ENCODE measurements at places on chromosomes 12 and 14. TPM values are rescaled to one million over a fixed set of nuclear protein-coding genes. Genes with fewer than 3 reads are reported as not detected.
A peak's percentile ranks its signal among the peaks of the same experiment; 100 is the strongest.

DNA sequence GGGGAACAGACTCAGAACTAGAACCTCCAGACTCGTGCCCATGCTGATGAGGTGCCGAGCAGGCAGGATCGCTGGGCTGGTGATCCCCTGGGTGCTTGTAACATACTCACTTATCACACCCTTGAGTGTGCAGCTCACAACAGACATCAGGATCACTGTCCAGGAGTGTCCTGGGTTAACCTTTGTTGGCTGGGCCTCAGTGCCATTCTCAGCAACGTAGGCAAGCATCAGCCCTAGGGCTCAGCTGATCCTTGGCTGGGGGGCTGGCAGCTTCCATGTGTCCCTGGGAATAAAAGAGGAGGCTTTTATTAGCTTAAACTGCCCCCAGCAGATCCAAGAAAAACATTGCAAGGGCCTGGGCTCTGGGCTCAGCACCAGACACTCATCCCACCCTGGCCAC is 1.6 kb downstream of the TMEM229B start:
- DNase-seq, result no peak

DNA sequence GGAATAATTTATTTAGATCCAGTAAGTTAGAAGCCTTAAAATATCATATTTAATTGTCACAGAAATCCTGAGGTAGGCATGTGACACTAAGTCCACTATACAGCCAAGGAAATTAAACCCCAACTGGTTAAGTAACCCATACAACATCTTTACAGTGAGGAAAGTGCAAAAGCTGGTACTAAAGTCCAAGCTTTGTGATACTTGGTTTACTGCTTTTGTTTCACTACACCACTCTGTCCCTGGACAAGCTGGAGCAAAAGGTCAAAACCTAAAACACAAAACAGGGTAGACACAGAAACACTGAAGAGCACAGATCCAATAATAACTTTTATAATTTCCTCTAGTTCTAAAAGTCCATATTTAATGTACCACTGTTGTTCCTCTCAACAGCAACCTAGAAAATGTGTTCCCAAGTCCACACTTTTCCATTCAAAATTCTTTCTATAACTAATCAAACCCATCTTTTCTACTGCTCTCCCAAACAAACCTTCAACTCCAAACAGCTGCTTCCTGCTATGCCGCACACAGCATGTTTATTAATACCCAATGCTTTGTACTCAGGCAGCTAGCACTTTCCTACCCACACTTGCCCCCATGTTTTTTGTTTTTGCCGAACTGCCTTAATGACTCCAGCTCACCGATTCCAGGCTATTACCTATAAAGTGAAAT is 90.9 kb downstream of the MED13L start:
- no peak for DNase-seq

- DNase-seq, result no peak
Measured at GRCh38 chr12:81944886-81945285, 185.7 kb upstream of the PPFIA2 start.

DNA sequence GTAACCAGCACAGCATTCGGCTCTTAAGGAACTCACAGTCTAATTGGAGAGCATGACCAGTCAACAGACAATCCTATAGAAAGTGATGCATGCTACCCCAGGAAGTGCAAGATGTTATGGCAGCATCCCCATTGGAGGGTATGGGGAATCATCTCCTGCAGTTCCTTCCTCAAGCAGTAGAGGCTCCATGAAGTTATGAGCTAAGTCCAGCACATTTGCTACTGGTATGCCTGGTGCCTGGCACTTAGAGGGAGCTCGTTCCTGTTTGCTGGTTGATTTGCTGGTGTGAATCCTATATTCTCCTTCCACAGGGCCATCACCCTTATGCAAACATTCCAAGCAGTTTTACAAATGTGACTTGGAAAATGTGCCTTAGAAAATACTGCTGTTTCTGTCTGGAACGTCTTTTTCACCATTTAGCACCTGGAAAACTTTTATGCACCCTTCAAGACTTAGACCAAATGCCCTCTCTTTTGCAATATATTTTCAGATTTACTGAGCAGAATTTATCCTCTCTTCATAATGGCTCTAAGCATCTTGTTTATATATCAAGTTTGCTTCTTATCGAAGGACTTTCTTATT is 136.1 kb upstream of the WSCD2 start:
- peak; percentile 15 for DNase-seq

DNA sequence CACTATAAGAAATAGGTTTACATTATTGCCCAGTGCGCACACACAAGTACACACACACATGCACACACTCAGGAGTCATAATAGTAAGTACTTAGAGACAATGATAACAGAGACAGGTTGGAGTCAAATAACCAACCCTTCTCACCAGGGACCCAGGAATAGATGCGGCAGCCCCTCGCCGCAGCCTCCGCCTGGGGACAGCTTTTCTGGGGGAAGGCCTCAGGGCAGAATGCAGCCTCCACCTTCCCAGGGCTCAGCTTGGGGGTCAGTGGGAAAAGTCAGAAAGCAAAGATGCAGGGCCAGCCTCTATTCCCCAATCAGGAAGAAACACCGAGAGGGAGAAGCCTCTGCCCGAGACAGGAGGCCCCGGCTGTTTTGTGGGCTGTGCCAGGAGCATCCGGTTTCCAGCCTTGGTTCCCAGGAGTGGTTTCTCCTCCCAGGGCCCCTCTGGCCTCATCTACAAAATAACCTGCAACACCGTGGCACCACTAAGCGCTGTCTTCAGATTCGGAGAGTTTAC is 23.4 kb upstream of the EIF5 start:
- no peak for DNase-seq

GRCh38 chr14:102928412-102929240 is 6.2 kb downstream of the AMN start:
- no peak for DNase-seq

GRCh38 chr12:14167005-14167628 is 185.7 kb upstream of the GRIN2B start:
- peak; percentile 58 for DNase-seq

- peak; percentile 23 for DNase-seq
Measured at GRCh38 chr12:87756721-87757120, 272.5 kb downstream of the C12orf50 start.

MANSC1 gene
- total RNA-seq, result 5.1 TPM

HELB gene
- total RNA-seq, result 7.8 TPM

NELL2 gene
- total RNA-seq, result 6.7 TPM

SCFD1 gene
- total RNA-seq, result 31.4 TPM

HOXC4 gene
- total RNA-seq, result 0.61 TPM
